Fibroblast of skin of scalp (primary cell): ENCODE measurements at places on chromosomes 1 and 21.
A peak's percentile ranks its signal among the peaks of the same experiment; 100 is the strongest.

DNA sequence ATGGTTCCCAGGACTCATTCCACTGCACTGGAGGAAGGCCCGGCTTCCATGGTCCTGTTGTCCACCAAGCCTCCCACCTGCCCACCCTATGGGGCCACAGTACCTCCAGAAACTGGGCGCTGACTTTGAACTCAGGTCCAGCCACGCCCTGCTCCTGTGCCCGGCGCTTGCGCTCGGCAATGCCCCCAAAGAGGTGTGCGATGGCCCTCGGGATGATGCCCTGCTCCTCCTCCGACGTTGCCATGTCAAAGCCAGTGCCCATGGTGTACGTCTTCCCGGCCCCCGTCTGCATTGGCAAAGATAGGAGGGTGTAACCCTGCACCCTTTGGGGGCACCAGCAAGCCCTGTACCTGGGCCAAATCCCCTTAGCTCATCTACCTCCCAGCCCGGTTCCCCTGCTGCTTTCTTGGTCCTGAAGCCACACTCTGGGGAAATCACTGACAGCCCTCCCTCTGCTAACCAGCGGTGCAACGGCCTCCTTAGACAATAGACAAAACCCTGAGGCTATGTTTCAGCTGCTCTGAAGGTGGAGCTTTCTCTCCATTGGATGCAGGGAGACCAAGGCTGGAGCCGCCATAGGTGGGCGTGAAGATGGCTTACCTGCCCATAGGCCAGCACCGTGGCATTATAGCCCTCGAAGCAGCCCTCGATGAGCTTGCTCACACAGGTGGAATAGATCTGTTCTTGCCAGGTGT is 14.7 kb downstream of the KIF21B start:
- DNase-seq: no peak

- no peak for DNase-seq
Observed at GRCh38 chr1:54585181-54586066, 37.4 kb downstream of the ACOT11 start.

GRCh38 chr1:89171067-89171438 is 4.8 kb downstream of the GBP7 start:
- no peak for DNase-seq

DNA sequence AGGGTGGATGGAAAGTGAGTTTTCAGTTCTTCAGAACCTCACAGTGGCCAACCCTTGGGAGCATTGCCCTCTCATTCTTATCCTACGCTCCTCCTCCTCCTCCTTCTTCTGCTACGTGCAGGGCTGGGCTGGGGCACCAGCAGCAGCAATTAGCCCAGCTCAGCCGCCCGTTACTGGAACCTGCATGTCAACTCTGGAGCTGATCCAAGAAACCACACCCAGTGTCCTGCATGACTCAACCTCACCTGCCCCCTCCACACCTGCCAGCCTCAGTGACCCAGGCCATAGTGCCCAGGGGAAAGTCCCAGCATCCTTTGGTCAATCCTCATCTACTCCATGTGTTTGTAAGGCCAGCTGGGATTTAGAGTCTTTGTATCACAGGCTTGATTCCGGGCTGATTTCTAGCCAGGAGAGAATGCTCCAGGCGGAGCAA is 12.6 kb downstream of the ELF3 start:
- no peak for DNase-seq

DNA sequence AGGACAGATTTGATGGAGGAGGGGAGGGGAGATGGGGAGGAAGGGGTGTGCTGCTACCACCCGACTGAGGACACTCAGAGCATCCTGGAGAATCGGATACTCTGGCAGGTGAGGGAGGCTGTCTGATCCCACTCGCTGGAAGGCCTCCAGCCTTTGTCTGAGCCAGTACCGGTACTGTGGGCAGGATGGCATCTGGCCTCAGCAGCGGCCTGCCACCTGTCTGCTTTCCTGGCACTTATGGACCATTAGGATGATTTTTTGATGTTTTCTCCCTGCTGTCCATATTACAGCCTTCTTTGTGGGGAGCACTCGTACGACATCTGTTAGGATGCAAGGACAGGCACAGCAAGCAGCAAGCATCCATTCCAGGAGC is 11.5 kb downstream of the ATP2B4 start:
- no peak for DNase-seq

DNA sequence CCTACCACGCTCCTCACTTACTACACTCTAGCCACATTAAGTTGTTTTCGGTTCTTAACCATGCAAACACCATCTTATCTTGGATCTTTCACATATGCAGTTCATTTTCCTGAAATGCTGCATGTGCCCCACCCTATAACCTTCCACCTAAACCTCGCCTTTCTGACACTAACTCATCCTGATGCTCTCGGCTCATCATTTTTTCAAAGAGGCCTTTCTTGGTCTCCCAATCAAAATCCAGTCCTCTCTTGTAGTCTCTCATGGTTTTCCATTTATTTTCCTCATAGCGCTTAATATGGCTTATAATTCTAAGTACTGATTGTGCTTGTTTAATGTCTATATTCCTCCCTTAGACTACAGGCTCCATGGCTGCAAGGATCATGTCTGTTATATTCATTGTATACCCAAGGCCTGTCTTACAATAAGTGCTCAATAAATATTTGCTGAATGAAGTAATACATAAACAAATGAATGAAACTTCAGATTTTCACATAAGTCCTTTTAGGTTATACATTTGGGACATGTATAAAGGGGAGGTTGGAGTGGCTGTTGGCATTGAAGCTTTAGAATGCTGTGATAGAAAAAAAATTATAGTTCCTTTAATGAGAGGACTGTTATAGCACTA is 79.2 kb upstream of the CDC42BPA start:
- DNase-seq: no peak

GRCh38 chr1:242000434-242000833 is 1.5 kb upstream of the MAP1LC3C start:
- DNase-seq: no peak

DNA sequence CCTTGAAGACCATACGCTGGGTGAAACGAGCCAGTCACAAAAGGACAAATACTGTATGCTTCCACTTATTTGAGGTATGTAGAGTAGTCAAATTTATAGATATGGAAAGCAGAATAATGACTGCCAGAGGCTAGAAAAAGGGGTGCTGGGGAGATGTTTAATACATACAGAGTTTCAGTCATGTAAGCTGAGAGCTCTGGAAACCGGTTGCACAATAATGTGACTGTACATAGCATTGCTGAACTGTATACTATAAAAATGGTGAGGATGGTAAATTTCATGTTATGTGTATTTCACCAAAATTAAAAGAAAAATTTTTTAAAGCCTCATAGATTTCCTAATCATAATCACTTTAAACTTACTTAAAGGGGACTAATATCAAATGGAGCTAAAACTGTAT is 110.8 kb downstream of the ZZZ3 start:
- DNase-seq: no peak

- no peak for DNase-seq
Observed at GRCh38 chr1:161890574-161890973, 124.5 kb downstream of the ATF6 start.

GRCh38 chr1:230509281-230509977 is 83.3 kb upstream of the PGBD5 start:
- DNase-seq: peak; percentile 90

- peak; percentile 75 for DNase-seq
Observed at GRCh38 chr1:4655674-4656532, 1.5 kb downstream of the AJAP1 start.

DNA sequence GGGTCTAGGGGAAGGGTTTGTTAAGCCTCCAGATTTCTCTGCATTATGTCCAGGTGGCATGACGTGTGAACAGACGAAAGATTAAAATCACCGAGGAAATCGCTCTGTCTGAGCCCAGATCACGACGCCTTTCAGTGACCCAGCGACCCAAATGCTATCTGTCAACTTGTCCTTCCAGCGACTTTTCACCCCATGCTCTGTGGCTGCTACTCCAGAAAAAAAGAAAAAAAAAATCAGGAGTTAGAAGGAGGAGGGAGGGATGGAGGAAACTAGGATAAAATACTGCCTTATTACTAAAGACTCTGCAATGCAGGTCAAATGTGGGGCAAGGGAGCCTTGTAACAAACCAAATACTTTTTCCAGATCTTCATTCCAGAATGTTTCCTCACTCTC is 352.0 kb downstream of the NUF2 start:
- DNase-seq: peak; percentile 11

DNA sequence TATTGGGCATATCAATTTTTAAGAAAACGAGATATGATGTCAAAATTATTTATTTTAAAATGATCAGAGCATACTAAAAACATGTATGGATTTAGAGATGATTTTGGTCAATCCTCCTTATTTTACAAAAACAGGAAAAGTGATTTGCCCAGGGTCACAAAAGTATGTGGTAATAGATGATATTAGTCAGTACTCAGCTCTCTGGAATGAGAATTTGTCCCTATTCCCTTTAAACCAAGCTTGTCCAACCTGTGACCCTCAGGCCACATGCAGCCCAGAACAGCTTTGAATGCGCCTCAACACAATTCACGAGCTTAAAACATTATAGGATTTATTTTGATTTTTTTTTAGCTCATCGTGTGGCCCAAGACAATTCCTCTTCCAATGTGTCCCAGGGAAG is 104.7 kb downstream of the AKT3 start:
- peak; percentile 16 for DNase-seq

DNA sequence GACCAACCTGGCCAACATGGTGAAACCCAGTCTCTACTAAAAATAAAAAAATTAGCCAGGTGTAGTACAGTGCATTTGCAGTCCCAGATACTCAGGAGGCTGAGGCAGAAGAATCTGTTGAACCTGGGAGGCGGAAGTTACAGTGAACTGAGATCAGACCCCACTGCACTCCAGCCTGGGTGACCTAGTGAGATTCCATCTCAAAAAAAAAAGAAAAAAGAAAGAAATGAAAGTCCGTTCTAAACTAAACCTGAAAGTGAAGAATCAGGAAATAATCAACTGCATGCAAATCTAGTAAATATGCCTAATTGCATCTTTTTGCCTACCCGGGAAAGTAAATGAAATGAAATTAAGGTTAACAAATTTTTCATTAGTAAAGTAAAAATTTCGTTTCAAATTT is 99.6 kb downstream of the ZZZ3 start:
- no peak for DNase-seq

DNA sequence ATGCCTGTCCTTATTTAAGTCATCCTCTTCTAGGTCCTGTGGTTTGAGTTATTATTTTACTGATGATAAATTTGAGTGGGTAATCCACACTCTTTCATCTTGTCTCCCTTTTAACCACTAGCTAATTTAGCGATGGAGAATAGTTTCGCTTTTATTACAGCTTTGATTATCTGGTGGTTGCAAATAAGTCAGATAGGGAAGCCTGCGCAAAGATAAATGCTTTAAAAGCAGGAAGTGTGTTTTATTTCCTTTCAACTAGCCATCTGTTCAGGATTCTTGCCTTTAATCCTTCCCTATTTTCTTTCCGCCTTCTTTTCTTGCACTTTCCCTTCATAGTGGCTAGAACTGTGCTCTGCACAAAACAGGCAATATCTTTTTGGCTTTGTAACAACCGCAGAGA is 129.0 kb downstream of the TGFB2 start:
- no peak for DNase-seq

GRCh38 chr1:30538226-30538992 is 185.0 kb downstream of the MATN1 start:
- DNase-seq: no peak

DNA sequence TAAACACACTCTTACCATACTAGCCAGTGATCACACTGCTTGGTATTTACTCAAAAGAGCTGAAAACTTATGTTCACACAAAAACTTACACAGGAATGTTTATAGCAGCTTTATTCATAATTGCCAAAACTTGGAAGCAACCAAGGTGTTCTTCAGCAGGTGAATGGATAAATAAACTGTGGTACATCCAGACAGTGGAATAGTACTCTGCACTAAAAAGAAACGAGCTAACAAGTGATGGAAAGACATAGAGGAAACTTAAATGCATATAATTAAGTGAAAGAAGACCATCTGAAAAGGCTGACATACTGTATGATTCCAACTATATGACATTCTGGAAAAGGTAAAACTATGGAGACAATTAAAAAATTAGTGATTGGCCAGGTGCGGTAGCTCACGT is 20.7 kb upstream of the PDIK1L start:
- no peak for DNase-seq

DNA sequence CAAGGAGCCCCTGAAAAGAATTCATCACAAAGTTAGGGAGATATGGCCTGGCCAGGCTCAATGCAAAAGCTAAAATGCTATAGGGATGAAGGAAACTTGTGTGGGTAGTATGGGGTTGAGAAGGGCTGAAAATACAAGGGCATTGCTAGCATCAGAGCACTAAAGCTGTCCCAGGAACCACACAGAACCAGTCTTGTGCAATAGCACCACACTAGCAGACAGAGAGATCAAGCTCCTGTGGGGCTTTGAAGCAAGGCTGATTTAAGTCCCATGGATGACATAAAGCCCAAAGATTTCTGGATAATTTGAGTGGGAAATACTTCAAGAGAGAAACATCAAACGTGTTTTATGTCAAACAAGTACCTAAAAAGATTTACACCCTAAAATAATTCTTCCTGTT is 97.1 kb downstream of the VAV3 start:
- DNase-seq: no peak

- DNase-seq: peak; percentile 23
Observed at GRCh38 chr1:6347641-6348487, 45.7 kb downstream of the ACOT7 start.

GRCh38 chr1:178371933-178372388 is 124.8 kb downstream of the CLEC20A start:
- no peak for DNase-seq

GRCh38 chr1:175600721-175601440 is 142.5 kb downstream of the TNR start:
- no peak for DNase-seq

- DNase-seq: no peak
Observed at GRCh38 chr1:212973899-212974298, 23.6 kb downstream of the VASH2 start.

DNA sequence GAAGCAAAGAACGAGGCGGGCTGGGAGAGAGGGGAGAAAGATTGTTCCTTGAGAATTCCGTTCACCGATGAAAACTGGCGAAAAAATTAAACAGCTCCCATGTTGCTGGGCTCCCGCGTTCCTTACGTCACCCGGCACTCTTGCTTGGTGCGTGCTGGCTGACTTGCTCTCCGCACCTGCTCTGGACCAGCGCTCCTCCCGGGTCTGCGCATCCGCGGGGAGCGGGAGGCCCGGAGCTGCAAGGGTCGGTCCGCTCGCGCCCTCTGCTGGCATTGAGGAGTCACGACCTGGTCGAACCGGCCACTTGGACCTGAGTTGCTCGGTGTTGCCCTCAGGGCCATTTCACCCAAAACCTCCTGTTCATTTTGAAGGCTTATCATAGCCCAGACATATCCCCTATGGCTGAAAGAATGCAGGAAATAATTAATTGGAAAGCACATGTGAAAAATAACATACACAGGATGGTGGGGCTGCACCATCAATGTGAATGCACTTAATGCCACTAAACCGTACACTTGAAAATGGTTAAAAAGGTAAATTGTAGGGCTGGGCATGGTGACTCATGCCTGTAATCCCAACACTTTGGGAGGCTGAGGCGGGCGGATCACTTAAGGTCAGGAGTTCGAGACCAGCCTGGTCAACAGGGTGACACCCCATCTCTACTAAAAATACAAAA is 98.9 kb upstream of the BACE2 start:
- peak; percentile 71 for DNase-seq

DNA sequence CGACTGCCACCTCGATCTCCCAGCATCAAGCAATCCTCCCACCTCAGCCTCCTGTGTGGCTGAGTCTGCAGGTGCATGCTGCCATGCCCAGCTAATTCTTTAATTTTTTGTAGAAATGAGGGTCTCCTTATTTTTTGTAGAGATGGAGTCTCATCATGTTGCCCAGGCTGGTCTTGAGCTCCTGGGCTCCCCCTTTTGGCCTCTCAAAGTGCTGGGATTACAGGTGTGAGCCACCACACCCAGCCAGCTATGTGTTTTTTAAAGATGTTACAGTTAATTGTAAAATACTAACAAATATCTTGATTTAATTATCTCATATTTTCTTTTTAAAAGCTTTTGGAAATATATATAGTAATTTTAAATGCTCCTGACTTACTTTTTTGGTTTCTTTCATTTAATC is 181.3 kb upstream of the DMRTA2 start:
- DNase-seq: no peak
